ENCODE measurements at places on chromosomes 4 and X.

- no peak for DNase-seq
Observed at GRCh38 chrX:43002526-43003203, 224.7 kb upstream of the PPP1R2C start.

DNA sequence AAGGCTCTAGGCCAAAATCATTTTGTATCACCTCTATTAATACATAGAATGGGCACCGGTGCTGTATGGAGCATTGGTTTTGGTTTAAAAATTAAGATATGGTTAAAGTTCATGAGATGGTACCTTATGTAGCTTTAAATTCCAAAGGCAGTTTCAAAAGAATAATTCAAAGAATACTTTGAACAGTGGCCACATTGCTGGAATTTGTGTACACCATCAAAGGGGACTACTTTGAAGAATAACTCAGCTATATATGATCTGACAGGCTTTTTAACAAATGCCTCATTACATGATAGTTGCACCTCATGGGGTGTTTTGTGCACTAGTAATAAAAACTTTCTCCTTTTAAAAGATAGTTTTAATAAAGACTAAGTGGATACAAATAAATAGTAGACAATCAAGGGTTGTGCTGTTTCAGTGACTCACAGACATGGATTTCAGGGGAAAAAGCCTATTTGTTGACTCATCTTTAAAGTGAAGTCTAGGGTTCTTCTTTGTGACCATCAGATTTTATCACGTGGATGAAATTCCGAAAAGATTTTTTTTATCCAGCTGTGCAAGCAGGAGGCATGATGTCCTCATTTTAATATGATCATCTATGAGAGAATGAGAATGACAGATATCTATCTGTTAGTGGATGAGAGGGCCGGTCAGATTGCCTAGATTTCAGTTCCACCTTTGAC, 12.8 kb downstream of the MTM1 start:
- DNase-seq: peak; percentile 80

DNA sequence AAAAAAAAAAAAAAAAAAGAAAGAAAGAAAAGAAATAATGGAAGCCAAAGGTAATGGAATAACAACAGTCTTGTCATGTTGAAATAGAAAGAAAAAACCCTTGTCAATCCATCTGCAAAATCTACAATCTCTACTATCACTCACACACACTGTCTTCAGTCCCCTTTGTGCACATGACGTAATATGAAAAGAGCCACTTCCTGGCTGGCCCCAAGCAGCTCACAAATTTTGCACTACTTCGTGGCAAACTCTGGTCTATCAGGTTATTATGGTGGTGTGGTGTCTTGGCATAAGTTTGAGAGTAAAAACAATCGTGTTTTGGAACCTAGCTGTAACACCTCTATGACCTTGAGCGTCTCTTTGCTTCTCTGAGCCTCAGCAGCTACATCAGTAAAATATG, 8.3 kb upstream of the AFAP1 start:
- DNase-seq: no peak

- DNase-seq: peak; percentile 78
Observed at GRCh38 chrX:19739683-19740082, 147.7 kb downstream of the SH3KBP1 start.

DNA sequence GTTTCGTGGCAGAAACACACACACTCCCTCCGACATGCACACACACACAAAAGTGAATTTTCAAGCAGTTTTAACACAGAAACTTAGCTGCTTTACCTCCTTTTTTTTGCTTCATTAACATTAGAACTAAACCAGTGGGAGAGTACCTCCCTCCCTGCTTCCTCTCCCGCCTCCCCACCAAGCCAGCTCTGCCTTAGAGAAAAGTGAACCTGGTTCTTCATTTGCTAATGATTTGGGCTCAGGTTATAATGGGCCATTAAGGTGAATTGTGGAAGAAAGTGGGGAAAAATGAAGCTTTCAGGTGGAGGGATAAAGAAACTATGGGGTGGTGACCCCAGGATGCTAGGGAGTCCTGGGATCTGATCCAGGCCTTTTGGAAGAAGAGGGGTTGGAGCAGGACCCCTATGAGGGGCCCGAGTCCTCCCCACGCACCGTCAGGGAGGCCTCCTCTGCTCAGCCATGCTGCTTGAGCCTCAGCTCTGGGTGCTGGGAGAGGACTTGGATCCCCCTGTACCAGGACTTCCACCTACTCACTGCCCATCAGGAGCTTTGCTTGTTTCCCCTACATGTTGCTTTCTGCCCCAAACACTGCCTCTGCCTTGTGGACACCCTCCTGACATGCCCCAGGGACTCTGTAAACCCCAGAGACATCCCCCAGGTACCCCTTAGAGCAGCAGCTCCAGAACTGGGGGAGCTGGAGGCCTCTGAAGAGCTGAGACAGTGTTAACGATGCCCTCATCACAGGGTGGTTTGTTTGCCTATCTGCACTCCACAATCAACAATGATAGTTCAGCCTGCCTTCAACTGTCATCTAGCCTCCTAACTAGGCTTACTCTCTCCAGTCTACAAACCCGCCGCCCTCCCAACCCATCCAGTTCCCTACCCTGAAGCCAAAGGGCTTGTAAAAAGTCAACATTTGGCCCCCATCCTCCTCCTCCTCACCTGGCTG, 6.5 kb upstream of the JADE1 start:
- DNase-seq: no peak

DNA sequence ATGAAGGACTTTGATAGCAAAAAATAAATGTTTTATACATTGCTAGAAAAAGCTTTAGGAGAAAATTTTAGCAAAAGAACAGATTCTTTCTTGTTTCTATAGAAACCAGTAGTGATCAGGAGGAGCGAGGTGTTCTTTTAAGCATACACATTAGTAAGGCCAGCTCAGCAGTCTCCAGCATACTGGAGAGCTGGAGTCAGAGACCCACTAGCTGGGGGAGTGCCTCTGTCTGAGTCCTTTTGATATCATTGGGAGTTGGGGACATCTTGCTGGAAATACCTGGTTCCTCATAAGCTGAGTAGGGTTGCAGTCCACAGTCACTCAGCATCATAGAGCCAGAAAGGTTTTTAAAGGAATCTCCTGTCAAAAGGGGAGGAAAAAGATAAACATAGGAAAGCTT, 67.4 kb downstream of the AFF2 start:
- DNase-seq: peak; percentile 25

DNA sequence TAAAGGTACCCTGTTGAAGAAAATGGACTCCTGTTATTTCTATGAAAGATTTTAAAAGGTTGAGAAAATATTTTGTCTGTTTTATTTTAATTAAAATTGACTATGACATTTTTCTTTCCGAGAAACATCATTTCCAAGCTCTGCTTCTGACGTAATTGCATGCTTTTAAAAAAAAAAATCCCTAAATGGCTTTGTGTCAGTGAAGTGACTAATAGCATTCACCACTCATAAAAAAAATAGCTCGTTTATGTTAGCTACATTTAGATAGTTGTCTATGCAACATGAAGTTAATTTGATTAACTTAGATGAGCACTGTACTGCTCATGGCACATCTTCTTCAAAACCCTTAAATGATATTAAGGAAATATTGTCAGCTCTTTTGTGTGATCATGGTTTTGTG, 105.1 kb upstream of the KLHL13 start:
- DNase-seq: no peak

DNA sequence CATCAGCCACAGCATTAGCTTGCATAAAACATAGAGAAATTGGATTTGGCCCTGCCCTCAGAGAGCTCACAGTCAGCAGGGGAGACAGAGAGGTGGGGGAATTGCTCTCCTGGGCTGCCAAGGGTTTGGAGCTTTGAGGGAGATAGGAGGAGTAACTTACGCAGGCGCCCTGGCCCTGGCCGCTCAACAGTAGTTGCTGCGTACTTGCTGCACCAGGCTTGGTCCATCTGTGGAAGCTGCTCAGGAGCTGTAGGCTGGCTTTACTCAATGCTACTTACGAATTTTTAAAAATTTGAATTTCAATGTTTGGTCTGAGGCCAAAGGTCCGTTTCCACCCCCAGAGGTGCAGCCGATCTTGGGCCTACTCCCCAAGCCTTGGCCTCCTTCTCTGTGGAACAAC, 83.3 kb downstream of the CPZ start:
- no peak for DNase-seq

DNA sequence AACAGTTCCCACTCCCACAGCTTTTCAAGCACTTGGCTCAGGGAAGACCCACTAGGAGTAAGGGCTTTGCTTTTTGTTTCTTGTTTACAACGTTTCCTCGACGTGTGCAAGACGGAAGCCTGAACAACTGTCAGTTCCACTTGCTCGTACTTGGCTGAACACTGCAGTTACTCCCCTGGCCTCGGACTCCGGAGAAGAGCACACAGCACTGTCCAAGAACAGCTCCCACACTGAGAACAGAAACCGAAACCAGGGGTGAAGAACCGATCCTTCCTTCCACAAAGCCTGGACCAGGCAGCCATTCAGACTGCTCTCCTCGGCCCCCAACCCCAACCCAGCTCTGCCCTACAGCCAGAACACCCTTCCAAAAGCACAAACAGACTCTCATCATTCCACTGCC, 25.5 kb downstream of the IRF2 start:
- DNase-seq: peak; percentile 36

DNA sequence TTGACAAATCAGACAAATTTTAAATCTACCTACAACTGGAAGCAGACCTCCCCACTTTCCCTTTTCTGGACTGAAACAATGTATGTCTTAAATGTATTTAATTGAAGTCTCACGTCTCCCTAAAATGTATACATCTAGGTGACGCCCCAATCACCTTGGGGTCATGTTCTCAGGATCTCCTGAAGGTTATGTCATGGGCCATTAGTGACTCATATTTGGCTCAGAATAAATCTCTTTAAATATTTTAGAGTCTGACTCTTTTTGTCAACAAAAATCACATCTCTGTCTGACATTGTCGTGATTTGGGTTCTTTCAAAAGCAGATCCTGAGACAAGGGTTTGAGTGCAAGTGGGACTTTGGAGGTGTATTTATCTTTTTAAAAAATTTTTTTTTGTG, 26.2 kb upstream of the BOD1L1 start:
- no peak for DNase-seq

GRCh38 chrX:119237562-119237942, 1.5 kb downstream of the PGRMC1 start:
- no peak for DNase-seq

All from fibroblast of skin of right biceps (primary cell).